Stimulated activated CD4-positive, alpha-beta T cell treated with anti-CD3 and anti-CD28 coated beads, Interleukin-1b, Interleukin-23, amount 100 ng/mL, for 1 hour (primary cell): ENCODE measurements at places on chromosomes 13 and 19.

- no peak for DNase-seq
Measured at GRCh38 chr19:47227352-47228167, 3.4 kb downstream of the BBC3 start.

GRCh38 chr19:33781996-33782395, 14.7 kb upstream of the KCTD15 start:
- DNase-seq = no peak

GRCh38 chr19:51551673-51552432, 19.2 kb upstream of the ZNF175 start:
- no peak for DNase-seq

GRCh38 chr19:13849991-13850909, 26.7 kb upstream of the NANOS3 start:
- no peak for DNase-seq

GRCh38 chr19:56699552-56699951, 28.0 kb upstream of the ZNF835 start:
- no peak for DNase-seq

DNA sequence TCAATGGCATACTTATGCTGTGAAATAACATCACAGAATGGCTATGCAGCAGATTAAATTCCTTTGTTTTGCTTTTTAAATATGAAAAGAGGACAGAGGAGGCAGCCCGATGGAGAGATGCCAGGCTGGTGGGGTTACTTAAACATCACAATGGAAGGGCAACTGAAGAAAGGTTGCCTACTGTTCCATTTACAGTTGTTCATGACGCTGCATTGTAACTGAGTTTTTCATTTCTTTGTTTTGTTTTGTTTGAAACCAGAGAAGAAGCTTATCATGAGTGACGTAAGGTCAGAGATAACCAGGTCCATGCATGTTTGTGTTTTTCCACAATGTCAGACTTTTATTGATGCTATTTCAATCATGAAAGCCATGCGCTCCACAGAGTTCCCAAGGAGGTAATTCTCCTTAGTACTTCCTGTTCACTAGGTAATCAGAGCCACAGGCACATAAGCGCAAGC, 273.8 kb downstream of the LHFPL6 start:
- DNase-seq = no peak

DNA sequence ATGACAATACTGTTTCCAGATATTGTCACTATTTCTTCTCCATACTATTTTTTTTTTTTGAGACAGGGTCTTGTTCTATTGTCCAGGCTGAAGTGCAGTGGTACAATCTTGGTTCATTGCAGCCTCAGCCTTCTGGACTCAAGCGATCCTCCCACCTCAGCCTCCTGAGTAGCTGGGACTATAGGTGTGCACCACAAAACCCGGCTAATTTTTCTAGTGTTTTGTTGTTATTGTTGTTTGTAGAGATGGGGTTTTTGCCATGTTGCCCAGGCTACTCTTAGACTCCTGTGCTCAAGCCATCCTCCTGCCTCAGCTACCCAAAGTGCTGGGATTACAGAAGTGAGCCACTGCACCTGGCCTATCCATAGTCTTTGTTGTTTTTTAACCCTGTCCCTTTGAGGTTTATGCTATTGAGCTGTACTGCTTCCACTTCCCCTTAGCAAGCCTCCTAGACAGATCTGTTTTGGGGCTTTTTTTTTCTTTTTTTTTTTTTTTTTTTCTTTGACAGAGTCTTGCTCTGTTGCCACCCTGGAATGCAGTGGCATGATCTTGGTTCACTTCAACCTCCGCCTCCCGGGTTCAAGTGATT, 27.6 kb upstream of the MAP3K10 start:
- no peak for DNase-seq

DNA sequence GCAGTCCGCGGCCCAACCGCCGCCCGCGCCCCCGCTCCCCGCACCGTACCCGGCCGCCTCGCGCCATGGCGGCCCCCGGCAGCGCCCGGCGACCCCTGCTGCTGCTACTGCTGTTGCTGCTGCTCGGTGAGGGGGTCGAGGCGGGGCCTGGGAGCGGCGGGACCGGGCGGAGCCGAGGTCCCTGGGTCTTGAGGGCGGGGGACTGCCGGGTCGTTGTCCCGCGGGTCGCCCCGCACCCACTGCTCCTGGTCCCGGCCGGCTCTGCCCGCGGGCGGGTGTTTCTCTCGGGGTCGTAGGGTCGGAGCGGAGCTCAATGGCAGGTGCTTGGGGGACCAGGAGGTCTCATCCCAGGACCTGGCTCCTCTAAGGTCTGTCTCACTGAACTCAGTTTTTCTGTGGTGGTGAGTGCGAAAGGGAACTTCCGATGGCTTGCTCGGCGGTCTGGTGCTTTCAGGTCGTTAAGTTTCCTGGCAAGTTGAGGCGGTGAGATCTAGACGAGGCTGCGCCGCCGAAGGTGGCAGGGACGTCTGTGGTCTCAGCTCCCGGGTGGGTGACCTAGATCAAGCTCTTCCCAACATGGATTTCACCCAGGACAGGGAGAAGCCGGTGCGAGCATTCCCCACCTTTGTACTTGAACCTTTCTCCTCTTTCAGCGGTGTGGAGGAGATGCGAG, 467 bp downstream of the LAMP1 start:
- peak; percentile 10 for DNase-seq

GRCh38 chr13:39317291-39317690, 279.0 kb downstream of the NHLRC3 start:
- DNase-seq = no peak

DNA sequence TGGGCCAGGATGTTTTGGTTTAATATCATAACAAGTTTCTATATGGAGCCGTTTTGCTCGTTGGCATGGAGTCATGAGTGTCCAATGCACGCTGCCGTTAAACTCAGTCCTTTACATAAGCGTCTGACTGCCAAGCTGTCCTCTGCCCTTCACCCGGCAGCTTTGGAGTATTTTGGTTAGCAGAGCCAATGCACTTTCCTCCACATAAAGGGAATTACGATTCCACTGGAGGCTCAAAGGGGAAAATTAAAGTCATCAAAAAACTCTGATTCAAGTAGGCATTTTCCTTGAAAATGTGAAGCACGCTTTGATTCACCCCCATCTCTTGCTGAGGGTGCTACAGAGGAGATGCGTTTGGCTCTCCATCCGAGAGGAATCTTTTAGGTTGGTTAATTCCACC, 144.4 kb upstream of the ARGLU1 start:
- no peak for DNase-seq

DNA sequence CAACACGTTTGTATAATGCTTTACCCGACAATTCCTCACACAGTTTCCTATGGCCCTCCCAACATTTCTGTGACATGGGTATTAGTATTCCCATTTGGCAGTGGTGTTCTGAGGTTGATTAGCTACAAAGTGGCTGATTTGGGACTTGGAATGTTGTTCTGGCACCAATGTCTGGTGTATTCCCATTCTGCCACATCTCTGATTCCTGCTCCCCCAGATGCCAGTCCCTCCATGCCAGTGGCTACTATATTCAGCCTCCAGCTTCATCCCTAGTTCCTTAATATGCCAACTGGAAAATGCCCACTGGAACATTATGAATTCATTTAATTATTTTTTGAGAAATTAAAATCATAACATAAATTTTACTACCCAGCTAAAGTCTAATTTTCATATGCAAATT, 60.6 kb upstream of the NBEA start:
- no peak for DNase-seq

- no peak for DNase-seq
Measured at GRCh38 chr19:18513868-18514267, 8.0 kb downstream of the ELL start.

- no peak for DNase-seq
Measured at GRCh38 chr13:64164435-64164834, 2748.8 kb upstream of the PCDH20 start.

GRCh38 chr13:99178636-99179035, 22.0 kb upstream of the UBAC2 start:
- DNase-seq = no peak

DNA sequence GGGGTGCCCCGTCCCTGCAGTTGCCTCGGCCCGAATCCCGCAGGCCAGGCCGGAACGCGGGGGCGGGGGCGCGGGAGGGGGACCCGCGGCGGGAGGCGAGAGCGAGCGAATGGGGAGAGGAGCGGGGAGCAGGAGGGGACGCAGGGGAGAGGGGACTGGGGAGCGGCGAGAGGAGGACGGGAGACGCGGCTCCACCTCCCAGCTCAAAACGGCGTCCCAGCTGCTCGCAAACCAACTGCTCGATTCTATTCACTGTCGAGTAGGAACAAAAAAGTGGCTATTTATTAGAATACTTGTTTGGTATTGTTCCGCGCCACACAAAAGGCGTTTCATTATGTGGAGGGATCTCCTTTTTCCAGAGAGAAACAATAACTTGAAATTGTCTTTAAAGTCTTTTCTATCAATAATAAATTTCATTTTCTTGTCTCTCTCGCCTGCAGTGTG, 10.6 kb upstream of the SOX1 start:
- no peak for DNase-seq

- no peak for DNase-seq
Measured at GRCh38 chr13:98650396-98651107, 73.6 kb upstream of the STK24 start.

DNA sequence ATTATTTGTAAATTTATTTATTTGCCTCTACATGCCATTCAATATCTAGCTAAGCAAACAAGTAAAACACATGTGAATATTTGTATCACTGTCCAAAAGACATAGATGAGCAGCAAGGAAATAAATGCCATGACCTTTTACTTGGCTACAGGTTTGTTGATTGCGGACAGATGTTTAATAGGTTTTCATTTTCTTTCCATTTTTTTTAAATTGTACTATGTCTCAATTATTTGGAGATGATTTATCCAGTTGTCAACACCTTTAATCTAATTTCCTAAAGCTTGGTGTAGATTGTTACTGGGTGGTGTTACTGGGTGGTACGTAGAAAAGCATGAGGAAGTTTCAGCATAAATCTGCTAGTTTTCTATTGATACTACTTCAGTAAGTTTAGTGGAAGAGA, 560.6 kb upstream of the SPRY2 start:
- no peak for DNase-seq

DNA sequence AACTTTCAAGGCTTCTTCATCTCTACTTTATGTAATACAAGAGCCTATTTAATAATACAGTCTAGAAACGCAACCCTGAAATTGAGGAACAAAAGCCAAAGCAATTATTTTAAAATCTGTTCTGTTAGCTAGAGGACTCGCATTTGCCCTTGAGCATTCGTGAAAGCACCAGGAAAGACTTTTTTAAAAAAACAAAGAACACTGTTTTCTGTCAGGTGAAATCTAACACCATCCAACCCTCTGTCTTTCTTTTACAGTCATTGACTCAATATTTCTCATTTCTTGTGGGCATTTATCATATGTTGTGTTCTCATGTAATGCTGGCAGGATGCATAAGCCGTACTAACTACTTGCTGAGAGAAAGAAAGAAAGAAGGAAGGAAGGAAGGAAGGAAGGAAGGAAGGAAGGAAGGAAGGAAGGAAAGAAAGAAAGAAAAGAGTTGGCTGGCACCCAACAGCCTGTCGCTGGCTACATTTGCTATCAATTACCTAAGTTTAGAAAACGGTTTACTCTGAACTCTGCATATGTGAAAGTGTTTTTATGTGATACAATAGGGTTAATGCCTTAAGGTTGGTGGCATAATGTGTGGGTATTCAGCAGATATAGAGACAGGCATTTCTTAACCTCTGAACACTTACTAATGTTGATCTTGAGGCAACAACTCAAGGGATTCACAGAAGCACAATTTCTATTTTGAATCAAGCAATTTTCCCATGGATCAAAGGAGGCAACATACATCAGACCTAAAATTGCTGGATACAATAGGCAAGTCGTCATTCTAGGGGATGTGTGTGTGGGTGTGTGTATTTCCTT, 445.4 kb downstream of the DCT start:
- no peak for DNase-seq

GRCh38 chr19:36027696-36028095, 5.0 kb downstream of the CLIP3 start:
- DNase-seq = no peak

DNA sequence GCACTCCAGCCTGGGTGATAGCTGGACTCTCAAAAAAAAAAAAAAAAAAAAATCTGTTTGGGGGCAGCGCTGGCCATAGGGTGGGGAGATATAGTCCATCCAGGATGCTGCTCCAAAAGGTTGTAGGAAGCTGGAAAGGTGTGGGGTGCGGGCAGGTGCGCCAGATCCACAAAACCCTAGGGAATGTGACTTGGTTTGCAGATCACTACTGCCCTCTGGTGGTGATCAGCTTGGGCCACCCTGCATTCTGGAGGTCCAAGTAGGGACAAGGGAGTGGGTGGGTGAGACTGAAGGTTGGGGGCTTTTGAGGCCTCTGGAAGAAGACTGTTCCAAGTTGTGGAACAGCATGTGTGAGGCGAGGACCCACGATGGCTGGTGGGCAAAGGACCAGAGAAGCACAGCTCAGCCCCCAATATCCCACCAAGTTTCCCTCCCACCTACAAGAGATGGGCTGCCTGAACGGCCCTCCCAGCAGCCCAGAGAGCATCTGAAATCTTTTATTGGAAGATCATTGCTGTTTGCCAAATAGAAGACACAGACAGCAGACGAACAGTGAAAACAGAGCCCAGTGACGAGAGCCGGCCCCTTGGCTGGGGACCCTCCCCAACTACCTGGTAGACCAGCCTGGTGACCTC, 10.4 kb upstream of the TYK2 start:
- peak; percentile 34 for DNase-seq

DNA sequence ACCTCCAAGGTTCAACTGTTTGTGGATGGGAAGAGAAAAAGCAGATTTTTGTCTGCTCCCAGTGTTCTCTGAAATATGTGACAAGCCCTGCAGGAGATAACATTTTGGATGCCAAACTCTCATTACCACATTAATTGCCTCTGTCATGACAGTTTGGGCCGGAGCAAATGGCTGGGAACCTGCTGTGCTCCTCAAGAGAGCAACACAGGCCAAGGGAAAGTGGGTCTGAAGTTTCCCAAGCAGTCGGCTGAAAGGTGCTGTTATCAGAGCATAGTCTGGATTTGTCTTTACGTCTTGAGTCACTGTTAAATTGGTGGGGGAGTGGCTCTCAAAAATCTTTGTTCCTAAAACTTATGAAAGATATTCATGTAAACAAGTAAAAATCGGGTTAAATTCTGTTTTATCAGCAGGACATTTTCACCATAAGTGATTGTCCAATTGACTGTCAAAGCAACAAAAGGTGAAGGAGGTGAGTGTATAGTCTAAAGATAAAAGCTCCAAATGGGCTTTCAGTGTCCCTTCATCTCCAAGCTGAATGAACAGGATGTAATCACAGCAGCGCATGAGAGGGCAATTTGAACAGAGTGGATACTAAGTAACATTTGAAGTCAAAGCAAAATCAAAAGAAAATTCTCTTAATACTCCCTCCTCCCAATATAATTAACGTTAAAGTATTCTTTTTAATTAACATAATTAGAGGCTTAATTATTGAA, 844.8 kb downstream of the PCDH17 start:
- no peak for DNase-seq

- no peak for DNase-seq
Measured at GRCh38 chr13:113624235-113624587, 33.8 kb downstream of the ATP4B start.

GRCh38 chr19:7149956-7150705, 80.6 kb downstream of the ZNF557 start:
- DNase-seq = no peak

- DNase-seq = no peak
Measured at GRCh38 chr13:74715718-74716117, 581.5 kb upstream of the KLF12 start.
